ENCODE measurements at places on chromosomes 13 and 19.

DNA sequence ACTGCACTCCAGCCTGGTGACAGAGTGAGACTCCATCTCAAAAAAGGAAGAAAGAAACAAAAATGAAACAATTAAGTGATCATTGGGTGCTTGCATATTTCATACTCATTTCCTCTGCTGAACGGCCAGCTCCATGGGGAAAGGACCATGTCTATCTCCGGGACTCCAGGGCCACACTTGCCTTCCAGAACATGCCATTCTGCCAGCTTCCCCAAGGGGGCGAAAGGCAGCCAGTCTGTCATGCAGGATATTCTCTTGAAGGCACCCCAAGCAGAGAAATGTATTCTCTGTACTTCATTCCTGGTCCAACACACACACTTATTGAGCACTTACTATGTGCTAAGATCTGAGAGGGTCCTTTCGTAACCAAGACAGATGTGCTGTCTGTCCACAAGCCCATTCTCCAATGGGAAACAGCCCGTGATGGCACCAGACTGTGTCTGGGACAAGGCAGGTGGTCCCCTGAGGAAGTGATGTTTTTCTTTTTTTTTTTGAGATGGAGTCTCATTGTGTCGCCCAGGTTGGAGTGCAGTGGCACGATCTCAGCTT, 10.2 kb upstream of the CARM1 start:
- DNase-seq = no peak

- DNase-seq = no peak
These were observed 285.8 kb downstream of the MYO16 start for GRCh38 chr13:108915095-108915633.

- DNase-seq = no peak
These were observed 1.1 kb downstream of the SHISA2 start for GRCh38 chr13:26050568-26051230.

GRCh38 chr13:106132216-106132615, 403.2 kb downstream of the EFNB2 start:
- DNase-seq = no peak

DNA sequence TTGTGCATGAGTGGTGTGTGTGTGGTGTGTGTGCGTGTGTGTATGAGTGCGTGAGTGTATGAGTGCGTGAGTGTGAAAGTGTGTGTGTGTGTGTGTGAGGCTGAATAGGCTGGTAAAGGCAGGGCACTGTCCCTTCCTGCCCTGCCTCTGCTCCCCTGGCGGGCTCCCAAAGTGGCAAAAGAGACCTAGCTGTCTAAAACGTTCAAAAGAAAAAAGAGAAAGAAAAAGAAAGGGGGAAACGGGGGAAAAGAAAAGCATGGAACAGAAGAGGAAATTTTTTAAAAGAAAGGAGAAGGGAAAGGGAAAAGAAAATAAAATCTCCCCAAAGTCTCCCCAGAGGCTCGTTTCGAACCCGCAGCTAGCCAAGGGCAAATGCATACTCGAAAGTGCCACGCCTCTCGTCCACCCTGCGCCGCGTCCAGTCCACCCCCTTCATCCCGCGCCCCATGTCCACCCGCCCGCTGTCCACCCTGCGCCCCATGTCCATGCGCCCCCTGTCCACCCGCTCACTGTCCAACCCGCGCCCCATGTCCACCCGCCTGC, 37.0 kb upstream of the FLT1 start:
- no peak for DNase-seq

- DNase-seq = no peak
These were observed 27.3 kb upstream of the GPI start for GRCh38 chr19:34337739-34338138.
